ENCODE measurements at places on chromosomes 12 and 14.

GRCh38 chr14:32692441-32692840 lies 246.2 kb upstream of the NPAS3 start:
- no peak for DNase-seq

- DNase-seq: no peak
Observed at GRCh38 chr14:51261151-51261550, 21.1 kb downstream of the TMX1 start.

- DNase-seq: no peak
Observed at GRCh38 chr12:107057071-107057834, 36.1 kb downstream of the CRY1 start.

- no peak for DNase-seq
Observed at GRCh38 chr12:58363971-58364370, 422.6 kb downstream of the ATP23 start.

DNA sequence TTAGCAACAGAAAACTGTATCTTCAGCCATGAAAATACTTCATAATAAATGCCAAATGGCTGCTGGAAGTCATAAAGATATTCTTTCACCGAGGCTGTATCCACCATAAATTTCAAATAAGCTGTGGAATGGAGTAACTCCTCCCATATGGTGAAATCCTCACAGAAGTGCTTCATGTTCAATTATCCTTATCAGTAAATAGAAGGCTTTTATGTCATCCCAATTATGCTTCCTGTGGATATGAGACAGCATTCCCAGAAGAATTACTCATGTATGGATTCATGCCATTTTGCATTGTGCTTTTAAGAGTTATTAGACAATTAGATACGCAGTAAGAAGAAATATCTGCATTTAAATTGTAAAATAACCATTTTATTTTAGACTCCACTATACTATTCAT lies 99.0 kb downstream of the RTN1 start:
- DNase-seq: peak; percentile 8

- no peak for DNase-seq
Observed at GRCh38 chr12:94140556-94140955, 7.8 kb upstream of the PLXNC1 start.

- no peak for DNase-seq
Observed at GRCh38 chr14:22456998-22457594, 131.9 kb downstream of the DAD1 start.

- DNase-seq: no peak
Observed at GRCh38 chr12:69837657-69838415, 12.8 kb downstream of the MYRFL start.

GRCh38 chr12:65859519-65859918 lies 35.2 kb downstream of the HMGA2 start:
- no peak for DNase-seq

- no peak for DNase-seq
Observed at GRCh38 chr14:89175881-89176799, 240.9 kb downstream of the FOXN3 start.

DNA sequence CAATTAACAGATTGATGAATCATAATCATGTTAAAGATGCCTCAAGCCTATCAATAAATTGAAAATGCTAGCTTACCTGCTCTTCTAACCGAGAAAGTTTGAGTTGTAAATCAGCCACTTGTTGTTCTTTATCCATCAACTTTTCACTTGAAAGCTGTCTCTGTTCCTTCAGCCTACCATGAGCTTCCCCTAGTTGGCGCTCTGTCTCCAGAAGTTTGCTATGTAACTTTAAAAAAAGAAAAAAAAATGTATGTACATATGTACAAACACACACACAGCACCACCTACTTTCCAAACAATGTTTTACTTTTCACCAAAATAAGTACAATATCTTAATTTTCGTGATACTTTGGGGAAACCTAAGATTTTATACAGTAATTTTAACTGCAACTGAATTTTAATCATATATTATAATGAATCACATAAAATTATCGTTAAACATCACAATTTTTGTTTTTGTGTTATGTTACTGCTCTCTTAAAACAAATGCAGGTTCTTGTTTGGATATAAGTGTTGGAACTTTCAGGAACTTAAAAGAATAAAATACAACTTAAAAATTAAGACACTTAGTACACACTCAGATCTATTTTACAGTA lies 101.2 kb downstream of the EEA1 start:
- DNase-seq: peak; percentile 48

DNA sequence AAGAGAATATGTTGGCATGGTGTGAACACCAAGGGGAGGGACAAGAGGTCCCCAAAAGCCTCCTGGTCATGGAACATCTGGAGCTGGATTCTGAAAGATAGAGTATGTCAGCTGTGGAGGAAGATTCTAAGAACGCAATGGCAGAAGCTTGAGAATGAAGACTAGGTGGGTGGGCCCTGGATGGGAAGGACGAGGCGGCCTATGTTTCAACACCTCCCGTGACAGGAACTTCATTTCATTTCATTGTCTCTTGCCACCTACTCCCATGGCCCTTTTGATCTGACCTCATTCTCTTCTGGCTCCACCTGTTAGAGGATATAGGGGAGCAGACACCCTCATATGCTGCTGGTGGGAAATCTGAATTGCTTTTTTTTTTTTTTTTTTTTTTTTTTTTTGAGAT lies 3.3 kb downstream of the UNG start:
- DNase-seq: no peak

GRCh38 chr12:126496201-126496600 lies 1431.0 kb downstream of the AACS start:
- DNase-seq: no peak

GRCh38 chr12:116719731-116720528 lies 17.9 kb downstream of the SPRING1 start:
- no peak for DNase-seq

GRCh38 chr14:80926397-80927082 lies 15.0 kb downstream of the CEP128 start:
- peak; percentile 74 for DNase-seq

DNA sequence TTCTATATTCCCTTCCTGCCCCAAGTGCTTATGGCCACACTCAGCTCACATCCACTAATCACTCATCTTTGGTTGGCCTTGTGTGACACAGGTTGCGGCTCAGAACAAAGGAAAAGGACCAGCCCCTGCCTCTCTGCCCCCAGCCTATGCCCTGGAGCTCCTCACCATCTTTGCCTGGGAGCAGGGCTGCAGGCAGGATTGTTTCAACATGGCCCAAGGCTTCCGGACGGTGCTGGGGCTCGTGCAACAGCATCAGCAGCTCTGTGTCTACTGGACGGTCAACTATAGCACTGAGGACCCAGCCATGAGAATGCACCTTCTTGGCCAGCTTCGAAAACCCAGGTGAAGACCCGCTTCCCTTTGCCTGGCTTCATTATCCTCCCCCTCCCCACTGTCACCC lies 15.8 kb upstream of the OAS2 start:
- no peak for DNase-seq

DNA sequence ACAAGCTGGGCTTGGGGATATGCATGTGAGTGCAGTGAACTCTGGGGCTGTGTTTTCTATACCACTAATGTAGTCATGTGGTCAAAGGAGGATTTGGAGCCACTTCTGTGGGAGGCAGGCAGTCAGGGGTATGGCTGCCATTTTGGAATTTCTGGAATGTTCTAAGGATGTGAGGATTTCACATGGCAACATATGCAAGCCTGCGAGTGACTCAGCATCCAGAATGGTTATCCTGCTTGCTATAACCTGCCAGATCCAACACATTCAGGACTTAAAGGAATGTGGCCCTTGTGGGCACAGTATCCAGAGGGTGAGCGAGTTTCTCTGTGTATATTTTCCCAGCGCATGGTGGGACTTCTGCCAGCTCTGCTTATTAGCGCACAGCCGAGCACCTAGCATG lies 249.2 kb upstream of the PWP1 start:
- DNase-seq: peak; percentile 53

GRCh38 chr12:13173012-13173932 lies 23.3 kb upstream of the EMP1 start:
- peak; percentile 97 for DNase-seq

GRCh38 chr12:10607885-10608458 lies 5.4 kb downstream of the MAGOHB start:
- DNase-seq: peak; percentile 25

DNA sequence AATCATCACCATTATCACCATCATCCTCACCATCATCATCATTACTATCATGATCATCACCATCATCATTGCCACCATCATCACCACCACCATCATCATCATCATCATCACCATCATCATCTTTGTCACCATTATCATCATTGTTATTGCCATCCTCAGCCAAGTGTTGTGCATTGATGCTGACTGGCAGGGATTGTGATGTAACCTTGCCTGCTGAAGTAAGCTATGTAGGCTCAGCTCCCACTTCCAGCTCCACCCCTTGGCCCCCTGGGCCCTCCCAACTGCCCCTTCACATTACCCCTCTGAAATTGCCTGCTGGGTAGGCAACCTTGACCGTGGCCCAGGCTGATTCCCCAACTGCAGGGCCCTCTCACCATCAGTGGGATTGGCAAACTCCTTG lies 37.6 kb downstream of the SVOP start:
- DNase-seq: no peak

DNA sequence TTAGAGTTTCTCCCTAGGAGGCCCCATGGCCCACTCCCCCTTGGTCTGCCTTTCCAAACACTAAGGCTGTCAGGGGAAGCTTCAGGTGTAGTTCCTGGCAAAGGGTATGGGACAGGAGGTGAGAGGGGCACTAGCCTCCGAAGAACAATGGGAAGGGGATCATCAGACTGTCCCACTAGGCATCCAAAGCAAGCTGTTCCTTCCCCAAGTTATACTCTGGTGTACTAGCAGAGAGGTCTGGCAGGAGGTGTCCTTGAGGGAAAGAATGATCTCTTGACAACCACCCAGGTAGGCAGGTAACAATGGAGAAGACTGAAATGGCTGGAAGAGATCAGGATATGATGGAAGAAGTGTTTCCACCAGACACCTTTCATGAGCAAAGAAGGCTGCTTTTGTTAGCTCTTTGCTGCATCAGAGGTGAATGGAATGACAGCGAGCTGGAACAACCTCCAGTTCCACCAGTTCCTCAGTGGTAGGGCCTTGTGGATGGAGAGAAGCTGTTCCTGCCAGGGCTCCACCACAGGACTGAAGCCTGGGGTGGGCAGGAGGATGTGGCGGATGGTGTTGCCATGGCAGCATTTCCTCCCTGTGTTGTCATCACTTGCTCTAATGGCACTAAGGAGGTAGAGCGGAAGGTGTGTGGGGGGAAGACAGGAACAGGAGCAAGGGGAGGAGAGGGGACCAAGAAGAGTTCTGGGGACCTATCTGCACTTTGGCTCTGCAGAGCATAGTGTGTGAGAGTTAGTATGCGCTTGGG lies 2.3 kb upstream of the AGAP2 start:
- no peak for DNase-seq

DNA sequence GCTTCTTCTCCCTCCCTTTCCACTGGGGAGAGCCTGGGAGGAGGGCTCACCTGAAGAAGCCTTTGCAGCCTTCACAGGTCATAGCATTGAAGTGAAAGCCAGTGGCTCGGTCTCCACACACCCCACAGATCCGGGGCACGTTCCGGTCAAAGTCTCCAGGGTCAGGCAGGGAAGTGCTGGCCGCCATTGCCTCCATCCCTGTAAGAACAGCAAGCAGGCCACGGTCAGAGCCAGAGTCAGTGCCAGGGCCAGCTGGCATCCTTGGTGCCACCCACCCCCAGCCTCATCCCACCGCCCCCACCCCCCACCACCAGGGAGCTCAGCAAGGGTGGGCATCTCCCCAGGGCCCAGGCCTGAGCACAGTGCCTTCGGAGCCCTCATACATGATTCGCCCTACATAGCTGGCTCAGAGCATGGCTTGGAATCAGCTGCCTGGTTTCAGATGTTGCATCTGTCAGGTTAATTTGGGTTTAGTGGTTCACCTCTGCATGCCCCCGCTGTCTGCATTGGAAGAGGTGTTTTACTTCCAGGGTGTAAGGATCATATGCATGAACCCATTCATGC lies 25.8 kb downstream of the VDR start:
- no peak for DNase-seq

DNA sequence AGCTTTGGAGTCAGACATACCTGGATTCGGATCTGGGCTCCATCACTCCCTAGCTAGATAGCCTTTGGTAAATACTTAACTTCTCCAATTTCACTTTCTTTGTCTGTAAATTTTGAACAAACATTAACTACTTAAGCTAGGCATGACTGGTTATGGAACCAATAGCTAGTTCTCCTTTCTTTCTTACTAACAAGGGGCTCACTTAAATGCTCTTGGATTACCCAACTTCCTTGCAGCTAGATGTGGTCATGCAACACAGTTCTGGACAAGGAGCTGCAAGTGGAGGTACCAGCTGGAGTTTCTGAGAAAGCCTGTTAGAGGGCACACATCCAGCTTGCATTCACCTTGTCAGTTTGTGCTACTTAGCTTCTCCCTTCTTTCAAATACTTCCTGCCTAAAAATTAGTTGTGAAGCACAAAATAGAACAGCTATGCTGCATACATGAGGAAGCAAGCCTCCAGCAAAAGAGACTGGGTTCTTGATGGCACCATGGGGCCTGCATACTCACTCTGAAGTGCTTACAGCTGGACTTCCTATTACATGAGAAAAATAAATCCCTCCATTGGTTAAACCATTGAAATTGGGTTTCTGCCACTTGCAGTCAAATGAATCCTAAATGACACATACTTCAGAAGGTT lies 210.1 kb upstream of the EEA1 start:
- DNase-seq: no peak

- DNase-seq: no peak
Observed at GRCh38 chr14:24270537-24271133, 762 bp downstream of the RABGGTA start.

GRCh38 chr14:44531658-44532057 lies 24.6 kb upstream of the FSCB start:
- no peak for DNase-seq

GRCh38 chr14:80850197-80850814 lies 91.2 kb downstream of the CEP128 start:
- peak; percentile 55 for DNase-seq

GRCh38 chr14:53971521-53971920 lies 14.9 kb upstream of the BMP4 start:
- DNase-seq: no peak

- no peak for DNase-seq
Observed at GRCh38 chr12:95074766-95075165, 1.3 kb upstream of the NR2C1 start.

- DNase-seq: peak; percentile 73
Observed at GRCh38 chr14:23130871-23131270, 11.8 kb upstream of the CEBPE start.

- DNase-seq: no peak
Observed at GRCh38 chr14:96648506-96649326, 146.5 kb downstream of the PAPOLA start.

Data from LHCN-M2 (cell line).